GM12892 (cell line): ENCODE measurements at places on chromosomes 5 and 9.

GRCh38 chr5:38607396-38607795, 51.0 kb upstream of the LIFR start:
- DNase-seq, result no peak

DNA sequence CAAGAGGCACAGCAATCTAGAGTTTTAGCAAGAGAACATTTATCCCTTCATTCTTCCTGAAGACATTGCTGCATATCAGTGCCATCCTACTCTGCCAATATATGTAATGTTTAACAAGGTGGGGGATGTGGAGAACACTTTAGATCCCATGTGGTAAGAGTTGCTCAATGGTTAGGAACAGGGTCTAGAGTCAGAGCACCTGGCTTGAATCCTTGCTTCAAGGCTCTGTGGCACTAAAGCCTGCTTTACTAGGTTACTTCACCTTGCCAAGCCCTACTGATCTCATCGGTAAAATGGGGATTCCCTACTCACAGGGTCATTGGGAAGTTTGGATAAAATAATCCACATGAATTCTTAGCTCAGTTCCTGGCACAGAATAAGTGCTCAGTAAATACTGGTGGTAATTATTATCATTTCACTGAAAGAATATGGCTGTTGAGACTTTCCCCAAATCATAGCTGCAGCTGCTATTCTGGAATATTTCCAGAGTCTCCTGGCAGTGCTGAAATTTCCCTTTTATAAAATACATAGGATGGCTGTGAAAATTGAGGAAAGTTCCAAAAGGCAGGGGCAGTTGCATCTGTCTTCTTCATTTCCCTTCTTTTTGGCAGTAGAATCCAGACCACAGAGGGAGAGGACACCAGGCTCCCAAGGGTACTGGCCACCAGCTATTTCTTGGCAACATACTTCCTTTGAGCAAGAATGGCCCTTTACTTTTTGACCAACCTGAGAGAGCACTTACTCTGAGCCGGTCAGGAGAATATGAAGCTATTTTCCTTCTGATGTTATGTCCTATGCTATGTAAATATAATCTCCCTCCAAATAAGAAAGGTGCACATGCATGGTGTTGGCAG, 142.8 kb downstream of the PALM2AKAP2 start:
- no peak for DNase-seq

- DNase-seq, result no peak
These were observed 12.2 kb downstream of the DDX4 start for GRCh38 chr5:55750063-55750462.

DNA sequence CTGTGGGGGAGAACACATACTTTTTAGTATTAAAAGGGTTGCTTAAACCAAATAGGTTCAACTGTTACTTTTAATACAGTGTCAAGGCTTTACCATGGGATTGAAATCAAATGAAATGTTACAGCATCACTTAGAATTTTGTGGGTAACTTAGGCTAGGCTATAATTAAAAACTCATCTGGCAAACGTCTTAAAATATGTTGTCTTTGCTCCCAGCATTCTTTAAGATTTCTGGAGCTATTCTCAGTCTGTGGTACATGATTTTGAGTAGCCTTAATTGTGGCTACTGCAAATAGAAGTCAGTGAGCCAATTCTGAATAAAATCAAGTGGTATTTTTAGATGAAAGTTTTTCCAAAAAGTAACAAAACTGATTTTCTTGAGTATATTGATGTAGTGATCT, 30.7 kb downstream of the UHRF2 start:
- no peak for DNase-seq

DNA sequence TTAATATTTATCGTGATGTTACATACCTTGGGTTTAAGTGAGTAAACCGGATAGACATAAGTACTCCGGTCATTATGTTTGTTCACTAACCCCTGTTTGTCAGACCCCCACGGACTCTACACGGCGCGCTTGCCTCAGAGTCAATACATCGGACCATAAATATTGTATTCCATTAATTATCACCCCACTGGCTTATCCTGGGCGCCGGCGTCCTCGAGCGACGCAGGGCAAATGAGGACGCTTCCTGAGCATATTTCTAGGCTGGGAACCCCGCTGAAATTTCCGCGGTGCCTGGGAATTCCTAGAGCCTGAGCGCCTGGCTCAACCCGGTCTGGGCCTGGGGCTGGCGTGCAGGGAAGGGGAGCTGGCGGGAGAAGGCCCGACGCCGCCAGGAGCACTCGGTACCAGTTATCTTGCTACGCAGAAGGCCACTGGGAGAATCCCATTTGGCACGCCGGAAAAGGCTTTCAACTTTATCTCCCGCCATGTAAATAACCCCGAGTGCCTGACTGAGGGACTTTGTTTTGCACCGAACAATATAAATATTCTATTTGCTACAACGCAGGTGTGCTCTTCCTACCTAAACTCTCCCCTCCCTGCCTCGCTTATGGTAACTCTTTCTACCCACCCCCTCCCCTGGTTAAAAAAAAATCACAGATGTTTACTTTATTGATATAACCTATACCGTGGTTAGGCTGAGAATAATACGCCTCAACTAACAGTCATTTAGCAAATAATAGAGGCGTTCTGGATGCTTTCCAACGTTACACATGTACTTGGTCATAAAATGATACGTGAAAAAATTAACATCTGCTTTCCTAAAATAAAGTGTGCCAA, 19.4 kb downstream of the NR2F1 start:
- no peak for DNase-seq

- DNase-seq, result no peak
These were observed 80.1 kb downstream of the ANKRD31 start for GRCh38 chr5:75156585-75156984.

DNA sequence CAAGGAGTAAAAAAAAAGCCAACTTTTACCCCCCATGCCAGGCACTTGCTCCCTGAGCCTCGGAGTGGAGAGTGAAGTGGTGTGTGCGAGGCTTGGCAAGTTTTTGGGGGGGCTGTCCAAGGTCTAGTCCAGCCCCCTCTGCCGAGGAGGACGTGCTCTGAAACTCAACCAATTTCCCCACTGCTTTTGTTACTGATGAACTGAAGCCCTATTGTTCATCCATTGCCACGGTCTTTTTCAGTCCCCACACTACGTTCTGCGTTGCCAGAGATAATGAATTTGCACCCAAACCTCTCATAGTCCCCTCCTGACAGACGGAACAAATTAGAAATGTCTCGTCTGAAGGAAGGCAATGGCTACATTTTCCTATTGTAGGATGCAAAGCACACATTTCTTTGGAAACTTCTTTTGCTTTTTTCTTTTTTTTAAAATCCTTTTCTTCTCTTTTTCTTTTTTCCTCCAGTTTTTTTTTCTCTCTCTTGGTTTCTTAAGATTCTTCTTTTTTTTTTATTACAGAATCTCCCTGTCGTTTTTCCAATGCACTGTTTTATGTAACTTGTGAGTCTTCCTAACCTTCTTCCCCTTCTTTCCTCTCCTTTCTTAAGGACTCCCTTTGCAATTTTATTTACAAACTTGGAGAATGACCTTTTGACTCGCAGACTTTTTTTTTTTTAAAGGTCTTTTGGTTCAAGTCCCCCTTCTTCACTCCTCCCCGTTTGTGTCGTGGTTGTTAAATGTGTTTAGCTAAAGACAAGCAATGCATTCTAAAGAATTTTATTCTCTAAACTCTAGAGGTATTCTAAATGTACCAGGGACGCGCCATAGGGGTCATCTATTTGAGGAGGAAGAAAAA, 209.5 kb downstream of the MEF2C start:
- DNase-seq, result no peak

GRCh38 chr9:8844549-8844948, 1045.0 kb upstream of the DMAC1 start:
- DNase-seq, result no peak

DNA sequence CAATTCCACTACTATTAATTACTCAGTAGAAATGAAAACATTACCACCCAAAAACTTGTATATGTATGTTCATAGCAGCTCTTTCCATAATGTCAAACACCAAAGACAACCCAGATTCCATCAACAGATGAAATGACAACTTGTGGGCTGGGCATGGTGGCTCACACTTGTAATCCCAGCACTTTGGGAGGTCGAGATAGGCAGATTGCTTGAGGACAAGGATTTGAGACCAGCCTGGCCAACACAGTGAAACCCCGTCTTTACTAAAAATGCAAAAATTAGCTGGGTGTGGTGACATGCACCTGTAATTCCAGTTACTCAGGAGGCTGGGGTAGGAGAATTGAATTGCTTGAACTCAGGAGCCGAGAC, 11.5 kb downstream of the UIMC1 start:
- no peak for DNase-seq

GRCh38 chr5:105617436-105618215, 2053.1 kb downstream of the EFNA5 start:
- no peak for DNase-seq

DNA sequence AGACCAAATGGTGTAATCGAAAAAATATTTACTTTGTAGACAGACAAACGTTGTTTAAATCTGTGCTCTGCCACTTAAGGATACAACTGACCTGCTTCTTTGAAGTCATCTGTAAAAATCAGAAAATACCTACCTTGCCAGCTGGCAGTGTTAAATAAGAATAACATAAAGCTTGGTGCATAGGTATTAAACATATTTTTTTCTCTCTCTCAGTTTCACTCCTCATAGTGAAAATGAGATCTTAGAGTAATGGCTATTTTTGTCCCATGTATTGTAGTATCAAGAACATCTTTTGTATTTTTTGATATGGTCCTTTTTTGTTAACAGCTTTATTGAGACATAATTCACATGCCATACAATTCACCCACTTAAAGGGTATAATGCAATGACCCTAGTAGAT, 17.9 kb upstream of the RANBP17 start:
- no peak for DNase-seq

GRCh38 chr5:137206030-137206715, 293.0 kb downstream of the SPOCK1 start:
- DNase-seq, result no peak

GRCh38 chr5:6384856-6385255, 6.5 kb upstream of the MED10 start:
- DNase-seq, result no peak

DNA sequence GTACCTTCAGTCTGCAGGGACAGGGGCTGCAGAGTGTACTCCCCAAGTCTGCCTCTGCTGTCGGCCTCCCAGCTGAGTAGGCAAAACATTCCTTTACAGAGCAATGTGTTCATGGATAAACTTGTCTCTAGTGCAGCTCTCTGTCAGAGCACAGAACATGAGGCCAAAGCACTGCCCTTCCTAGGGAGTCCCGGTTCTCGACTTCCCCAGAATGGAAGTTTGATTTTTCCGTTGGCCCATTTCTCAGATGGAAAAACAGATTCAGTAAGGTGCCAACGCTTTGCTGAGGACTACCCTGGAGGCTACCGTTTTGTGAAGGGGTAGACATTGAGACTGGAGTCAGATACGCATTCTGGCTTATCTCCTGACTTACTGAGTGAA, 422 bp upstream of the TRIM32 start:
- DNase-seq, result no peak

DNA sequence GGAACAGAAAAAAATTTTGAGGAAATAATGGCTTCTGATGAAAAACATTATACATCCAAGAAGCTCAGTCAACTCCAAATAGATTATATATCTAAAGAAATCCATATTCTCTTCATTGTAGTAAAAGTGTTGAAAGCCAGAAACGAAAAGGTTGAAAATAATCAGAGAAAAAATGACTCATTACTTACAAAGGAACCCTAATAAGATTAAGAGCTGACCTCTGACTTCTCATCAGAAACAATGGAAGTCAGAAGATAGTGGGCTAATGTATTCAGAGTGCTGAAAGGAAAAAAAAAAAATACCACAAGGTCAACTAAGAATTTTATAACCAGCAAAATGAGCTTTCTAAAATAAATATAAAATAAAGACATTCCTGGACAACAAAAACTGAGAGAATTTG, 60.0 kb downstream of the HSD17B4 start:
- DNase-seq, result no peak

- DNase-seq, result no peak
These were observed 242.3 kb upstream of the BRINP1 start for GRCh38 chr9:119611565-119611964.

- no peak for DNase-seq
These were observed 51.2 kb upstream of the ZNF366 start for GRCh38 chr5:72558383-72558782.

GRCh38 chr9:75088646-75089372, 495 bp downstream of the OSTF1 start:
- DNase-seq, result peak; percentile 20

DNA sequence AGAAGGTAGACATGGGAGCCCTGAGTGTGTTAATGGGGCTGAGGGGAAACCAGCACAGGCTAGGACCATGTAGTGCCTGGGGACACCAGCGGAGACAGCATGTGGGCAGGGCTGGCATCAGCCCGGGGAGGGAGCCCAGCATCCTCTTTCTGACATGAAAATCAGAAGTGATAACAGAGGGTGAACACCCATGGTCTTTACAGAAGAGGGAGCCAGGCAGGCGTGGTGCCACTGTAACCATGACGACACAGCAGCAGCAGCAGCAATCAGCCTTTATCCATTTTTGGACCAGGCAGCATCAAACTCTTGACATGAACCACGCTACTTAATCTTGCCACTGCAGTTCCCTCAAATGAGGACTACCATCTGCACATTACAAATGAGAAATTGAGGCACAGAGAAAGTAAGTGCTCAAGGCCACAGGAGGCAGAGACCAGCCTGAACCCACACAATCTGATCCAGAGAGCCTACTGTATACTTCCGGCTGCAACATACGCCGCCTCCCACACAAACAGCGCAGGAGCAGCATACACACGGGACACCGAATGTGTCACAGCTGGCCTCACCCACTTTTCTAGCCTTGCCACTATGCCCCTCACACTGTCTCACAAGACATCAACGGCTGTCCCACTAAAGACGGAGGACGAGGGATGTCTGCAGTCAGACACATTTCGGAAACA, 23.8 kb downstream of the CAMSAP1 start:
- no peak for DNase-seq

- no peak for DNase-seq
These were observed 75.1 kb upstream of the PANK3 start for GRCh38 chr5:168654211-168654721.

DNA sequence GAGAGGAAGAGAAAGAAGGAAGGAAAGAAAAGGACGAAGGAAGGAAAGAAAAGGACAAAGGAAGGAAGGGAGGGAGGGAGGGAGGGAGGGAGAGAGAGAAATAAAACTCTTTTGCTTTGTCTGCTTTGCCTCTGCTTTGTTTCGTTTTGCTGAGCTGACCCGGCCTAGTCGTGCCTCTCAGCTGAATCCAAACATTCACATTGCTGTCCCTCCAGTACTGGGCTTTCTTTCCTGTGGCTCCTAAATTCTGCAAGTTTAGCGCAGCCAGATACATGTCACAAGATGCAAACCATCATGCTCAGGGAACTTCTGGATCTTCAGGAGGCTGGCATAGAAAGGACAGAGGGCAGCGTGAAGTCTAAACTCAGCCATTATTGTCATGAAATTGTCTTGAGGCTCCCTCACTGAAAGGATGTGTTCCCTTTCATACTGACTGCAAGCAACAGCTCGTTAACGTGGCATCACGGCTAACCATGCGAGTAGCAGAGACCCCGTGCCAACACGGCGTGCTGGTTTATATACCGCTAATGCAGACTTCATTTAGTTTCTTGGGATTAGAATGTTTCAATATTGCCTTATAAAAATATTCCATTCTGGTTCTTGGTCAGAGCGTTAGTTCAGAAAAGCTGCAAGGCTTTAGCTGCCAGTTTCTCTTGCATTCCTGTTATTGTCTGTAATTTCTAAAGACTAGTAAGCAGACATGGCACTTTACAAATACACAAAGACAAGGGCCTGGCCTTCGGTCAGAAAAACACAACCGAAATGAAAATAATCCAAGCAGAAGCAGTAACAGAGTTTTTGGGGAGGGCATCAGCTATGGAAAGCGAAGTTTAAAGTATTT, 94.2 kb downstream of the TMEM174 start:
- DNase-seq, result no peak

GRCh38 chr5:171783051-171783450, 2.6 kb upstream of the SMIM23 start:
- DNase-seq, result no peak
